ENCODE measurements at places on chromosomes 3 and 15. TPM values are rescaled to one million over a fixed set of nuclear protein-coding genes. Genes with fewer than 3 reads are reported as not detected.
A peak's percentile ranks its signal among the peaks of the same experiment; 100 is the strongest.

The RFTN1 gene
- 84.2 TPM for total RNA-seq

The PLSCR2 gene
- total RNA-seq: not detected

The PDHB gene
- total RNA-seq: 65.3 TPM

The KY gene
- not detected for total RNA-seq

The POPDC2 gene
- total RNA-seq: 1.6 TPM

DNA sequence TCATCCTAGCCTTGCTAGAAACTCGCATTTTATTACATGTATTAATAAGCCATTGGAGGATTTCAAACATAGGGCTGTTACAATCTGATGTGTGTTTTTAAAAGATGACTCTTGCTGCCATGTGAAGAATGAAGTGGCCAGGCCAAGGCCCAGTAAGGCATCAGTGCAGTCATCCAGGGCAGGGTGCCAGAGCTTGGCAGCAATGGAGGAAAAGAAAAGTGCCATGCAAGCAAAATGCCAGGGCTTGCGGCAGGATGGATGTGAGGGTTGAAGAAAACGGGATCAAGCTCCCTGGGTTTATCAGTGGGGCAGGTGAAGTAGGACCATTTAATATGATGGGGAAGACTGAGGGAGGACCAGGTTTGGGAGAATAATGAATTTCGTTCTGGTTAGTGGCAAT, 183.6 kb downstream of the MINAR1 start:
- DNase-seq: no peak

GRCh38 chr3:46695962-46696894, 2.7 kb upstream of the ALS2CL start:
- DNase-seq: no peak

DNA sequence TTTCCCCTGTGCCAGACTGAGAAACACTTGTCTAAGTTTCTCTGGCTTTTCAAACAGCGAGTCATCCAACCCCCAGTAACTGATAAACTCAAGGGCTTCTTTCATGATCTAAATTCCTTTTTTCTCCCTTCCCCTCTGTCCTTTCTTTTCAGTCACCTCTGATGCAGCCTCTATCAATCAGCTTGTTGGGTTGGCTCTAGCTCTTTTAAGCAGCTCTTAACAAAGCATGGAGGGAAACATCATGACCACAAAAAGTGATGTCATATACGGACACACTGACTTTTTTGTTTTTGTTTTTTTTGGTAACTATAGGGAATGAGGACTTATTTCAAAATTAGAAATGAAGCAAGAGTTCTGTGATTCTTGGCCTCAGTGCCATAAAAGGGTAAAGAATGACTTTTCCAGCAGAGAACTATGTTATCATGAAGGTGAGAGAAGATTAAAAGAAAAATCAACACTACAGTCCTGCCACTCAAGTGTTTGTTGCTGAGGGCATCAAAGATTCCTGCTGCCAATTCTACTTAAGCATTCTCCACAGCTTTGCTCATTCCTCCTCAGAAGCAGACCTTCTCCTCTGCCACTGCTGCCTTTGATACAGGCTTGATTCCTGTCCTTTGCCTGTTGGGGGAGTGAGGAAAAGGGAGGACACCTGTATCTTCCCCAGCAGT, 457.0 kb upstream of the ONECUT1 start:
- DNase-seq: no peak

DNA sequence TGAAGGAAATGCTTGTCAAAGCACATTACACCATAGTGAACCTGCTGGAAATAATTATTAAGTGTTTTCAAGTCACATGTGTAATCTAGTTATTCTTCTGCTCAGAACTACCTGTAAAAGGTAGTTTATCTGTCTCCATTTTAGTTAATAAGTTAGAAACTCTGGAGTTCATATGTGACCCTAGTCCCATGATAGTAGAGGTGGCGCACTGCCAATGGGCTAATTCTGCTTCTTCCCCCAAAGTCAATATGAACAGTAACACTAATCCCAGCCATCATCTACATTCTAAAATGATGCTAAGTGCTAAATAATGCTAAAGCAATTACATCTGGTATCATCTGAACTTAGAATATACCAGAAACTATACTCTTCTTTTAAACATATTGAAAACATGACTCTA, 361.0 kb upstream of the NECTIN3 start:
- no peak for DNase-seq

GRCh38 chr3:69739204-69740102, at the start of gene MITF:
TSS of gene MITF (plus strand) at chr3:69739464. CDS start at chr3:69739598, 134 bp downstream.
- peak; percentile 73 for DNase-seq

GRCh38 chr15:89576417-89576773, 1.1 kb downstream of the TICRR start:
- no peak for DNase-seq

- no peak for DNase-seq
Observed at GRCh38 chr3:48896936-48897335, 1.7 kb downstream of the SLC25A20 start.

DNA sequence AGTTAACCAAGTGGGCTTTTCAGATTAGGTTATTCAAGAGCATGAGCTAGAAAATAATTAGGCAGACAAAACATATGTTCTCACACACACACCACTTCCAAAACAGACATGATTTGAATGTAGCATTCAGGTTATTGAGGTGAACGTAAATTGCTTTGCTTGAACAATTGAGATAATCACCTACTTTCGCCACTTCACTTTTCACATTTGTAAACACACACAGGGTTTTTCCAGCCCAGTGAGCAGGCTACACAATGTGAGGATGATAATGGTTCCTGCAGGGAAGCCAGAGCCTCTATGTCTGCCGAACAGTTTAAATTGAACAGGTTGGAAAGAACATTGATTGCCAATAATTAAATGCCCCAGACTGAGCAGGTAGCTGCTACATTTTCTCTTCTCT, 560.8 kb downstream of the OCA2 start:
- no peak for DNase-seq

GRCh38 chr3:186444288-186444687, 82.3 kb upstream of the DGKG start:
- DNase-seq: no peak

GRCh38 chr3:175433026-175433674, 574.0 kb downstream of the NAALADL2 start:
- no peak for DNase-seq
